Right lobe of liver (tissue), 6 donors: ENCODE measurements at places on chromosomes 2 and 18.

DNA sequence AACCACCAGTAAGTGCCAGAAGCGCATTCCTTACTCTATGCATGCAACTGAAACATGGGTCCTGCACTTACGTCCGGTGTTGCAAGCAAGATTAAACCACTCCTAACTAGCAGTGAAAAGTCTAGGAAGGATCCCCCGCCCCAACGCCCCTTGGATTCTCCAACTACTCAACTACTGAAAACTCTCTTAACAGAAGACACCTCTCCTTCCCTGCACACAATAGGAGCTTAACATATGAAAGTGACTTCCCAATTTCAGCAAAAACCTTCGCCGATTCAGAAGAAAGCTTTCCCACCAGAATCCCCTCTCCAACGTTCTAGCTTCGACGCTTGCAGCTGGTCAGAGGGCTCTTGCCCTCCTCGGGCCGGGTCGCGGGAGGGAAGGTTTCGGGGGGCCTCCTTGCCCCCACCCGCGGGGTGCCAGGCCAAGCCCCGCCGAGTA, 578 bp downstream of the IWS1 start:
- DNase-seq = no peak
- no peaks in the 10 kb centered on the region for H3K27me3 ChIP-seq
- H3K36me3 ChIP-seq = no peaks in the 10 kb centered on the region
- H3K27ac ChIP-seq = peak overlapping the region; percentile 96
- H3K4me3 ChIP-seq = peak overlapping the region; percentile 92

DNA sequence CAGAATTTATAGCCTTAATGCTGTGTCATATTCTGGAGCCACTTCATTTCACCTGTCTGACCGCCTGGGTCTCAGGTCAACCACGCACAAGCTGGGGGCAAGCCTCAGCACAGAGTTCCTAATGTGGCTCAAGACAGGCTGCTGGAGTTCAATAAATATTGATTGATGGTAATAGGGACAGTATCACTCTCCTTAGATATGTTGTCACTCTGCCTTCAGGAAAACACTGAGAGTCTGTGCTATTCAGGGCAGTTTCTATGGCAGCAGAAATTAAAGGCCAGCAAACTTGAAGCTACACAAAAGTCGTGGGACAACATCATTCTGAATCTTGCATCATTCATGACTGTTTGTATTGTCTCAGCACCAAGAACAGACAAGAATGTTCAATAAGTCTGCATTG, 696.1 kb downstream of the METTL4 start:
- no peak overlapping the region for H3K27ac ChIP-seq
- no peaks in the 10 kb centered on the region for H3K27me3 ChIP-seq
- no peaks in the 10 kb centered on the region for H3K36me3 ChIP-seq

DNA sequence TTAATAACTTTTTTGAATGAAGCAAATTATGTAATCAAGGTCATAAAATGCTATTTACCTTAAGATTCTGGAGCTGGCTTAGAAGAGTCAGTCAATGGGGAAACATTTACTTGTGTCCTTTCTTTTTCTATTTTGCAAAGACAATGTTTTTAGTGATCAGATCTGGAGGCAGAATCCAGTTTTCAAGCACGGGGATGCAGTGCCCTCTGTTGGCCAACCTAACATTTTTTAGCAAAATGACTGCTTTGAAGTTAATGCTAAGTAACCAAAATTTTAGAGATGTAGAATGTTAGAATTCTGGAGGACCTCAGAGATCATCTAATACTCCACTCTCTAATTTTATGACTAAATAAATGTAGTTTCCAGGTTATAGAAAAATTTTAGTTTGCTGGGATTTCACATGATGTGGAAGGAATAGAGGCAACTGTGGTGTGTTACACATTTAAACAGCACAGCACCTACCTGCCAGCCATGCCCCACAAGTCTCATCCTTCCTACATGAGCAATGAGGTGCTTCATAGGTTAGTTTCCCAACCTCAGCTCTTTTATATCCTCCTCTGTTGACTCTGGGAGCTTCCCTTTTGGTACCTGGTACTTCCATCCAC, 23.6 kb upstream of the SLC9A4 start:
- H3K4me3 ChIP-seq = no peak overlapping the region
- peak; percentile 22 for DNase-seq
- no peaks in the 10 kb centered on the region for H3K27me3 ChIP-seq
- no peaks in the 10 kb centered on the region for H3K36me3 ChIP-seq
- no peak overlapping the region for H3K27ac ChIP-seq
- no peaks in the 10 kb centered on the region for H3K4me1 ChIP-seq

DNA sequence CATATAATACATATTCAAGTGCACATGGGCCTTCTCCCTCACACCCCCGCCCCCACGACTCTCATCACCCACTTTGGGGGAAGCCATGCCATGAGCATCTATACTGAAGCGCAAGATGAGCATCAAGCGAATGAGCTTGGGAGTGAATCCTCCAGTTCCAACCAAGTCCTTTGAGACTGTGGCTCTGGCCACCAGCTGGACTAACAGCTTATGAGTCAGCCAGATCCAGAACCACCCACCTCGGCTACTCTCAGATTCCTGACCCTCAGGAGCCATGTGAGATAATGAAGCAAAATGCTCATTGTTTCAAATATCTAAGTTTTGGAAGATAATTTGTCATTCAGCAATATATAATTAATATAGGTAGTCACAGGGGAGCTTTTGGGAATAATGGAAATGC, 22.2 kb upstream of the IL1RL1 start:
- H3K27ac ChIP-seq = no peak overlapping the region
- H3K27me3 ChIP-seq = no peaks in the 10 kb centered on the region
- DNase-seq = no peak
- H3K36me3 ChIP-seq = no peaks in the 10 kb centered on the region
- H3K4me3 ChIP-seq = no peak overlapping the region
